NCI-H345 (cell line): ENCODE measurements at places on chromosomes 3 and 15.

DNA sequence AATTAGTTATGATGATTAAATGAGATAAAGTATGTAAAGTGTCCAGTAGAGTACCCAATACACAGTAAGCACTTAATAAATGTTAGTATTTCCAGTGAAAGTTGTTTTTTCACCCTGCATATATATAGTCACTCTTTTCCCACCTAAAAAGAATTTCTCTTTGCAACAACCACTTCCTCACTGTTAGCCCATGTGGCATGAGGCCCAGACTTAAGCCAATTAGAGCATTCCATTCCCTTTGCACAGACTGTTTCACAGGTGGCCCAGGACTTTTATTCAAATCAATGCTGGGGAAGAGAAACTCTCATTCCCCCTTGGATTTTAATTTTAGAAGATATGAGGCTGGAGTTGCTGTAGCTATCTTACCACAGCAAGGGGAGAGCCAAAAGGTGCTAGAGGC lies 3.7 kb downstream of the IFT80 start:
- no peak for DNase-seq

DNA sequence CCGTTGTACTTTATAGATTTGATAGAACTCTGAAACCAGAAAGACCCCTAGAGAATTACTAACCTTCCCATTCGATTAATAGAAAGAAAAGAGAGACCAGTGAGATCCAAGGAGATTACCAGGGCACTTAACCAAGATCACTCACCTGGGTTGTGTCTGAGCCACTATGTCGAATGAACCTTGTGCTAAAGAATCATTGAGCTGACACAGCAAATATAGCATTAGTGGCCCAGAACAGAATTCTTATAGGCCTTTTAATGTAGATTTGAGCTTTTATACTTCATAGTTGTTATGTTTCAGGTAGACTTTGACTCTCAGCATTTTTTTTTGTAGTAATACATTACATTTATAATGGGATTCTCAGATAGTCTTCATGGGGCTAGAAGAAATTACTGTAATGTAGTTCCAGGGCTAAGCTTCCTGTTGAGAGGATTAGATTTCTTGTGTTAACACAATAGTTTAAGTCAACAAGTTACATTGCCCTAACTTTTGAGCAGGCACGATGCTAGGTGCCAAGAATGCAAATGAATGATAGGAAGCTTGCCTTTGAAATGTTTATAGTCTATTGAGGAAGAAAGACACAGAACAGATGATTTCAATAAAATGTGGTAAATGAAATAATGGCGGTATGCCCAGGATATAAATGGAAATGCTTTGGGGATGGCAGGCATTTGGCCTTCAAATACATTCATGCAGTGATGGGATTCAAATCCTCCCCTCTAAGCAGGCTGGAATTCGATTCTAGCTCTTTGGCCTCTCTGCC lies 24.4 kb upstream of the ABHD10 start:
- DNase-seq = no peak

GRCh38 chr3:71002298-71002697 lies 581.2 kb downstream of the FOXP1 start:
- DNase-seq = no peak

GRCh38 chr3:98233468-98233867 lies 30.6 kb upstream of the OR5H6 start:
- no peak for DNase-seq

DNA sequence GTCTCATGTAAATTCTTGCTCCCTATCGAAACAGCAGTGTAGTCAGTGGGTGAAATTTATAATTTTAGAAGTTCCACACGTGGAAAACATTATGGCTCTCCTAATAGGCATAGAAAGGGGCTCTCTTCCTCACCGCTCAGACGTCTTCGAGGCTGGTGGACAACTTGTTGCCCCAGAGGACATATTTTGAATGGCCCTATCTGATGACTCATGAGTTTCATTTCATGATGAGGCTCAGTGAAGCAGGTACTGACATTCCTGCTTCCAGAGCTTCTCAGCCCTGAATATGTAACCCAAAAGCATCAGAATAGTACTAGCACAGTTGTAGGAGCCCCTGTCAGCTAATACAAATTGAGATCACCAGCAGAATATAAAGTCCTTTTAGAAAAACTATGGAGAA lies 117.9 kb downstream of the HERC1 start:
- no peak for DNase-seq

- DNase-seq = no peak
Measured at GRCh38 chr3:45666757-45667431, 22.3 kb upstream of the SACM1L start.

DNA sequence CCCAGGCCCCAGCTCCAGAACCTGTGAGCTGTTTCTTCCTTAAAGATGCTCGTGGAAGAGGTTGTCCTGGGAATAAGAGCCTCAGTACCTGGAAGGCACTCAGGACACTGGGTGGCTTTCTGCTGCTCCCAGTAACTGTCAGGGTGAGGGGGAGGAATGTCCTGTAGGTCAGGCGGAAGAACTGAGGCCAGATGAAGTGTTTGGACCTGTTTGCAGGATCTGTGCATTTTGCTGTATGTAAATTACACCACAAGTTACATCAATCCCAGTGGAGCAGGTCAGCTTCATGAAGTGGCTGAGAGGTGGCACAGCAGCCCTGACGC lies 27.1 kb downstream of the HDAC11 start:
- DNase-seq = no peak

GRCh38 chr15:75181780-75182179 lies 19.9 kb upstream of the C15orf39 start:
- no peak for DNase-seq

DNA sequence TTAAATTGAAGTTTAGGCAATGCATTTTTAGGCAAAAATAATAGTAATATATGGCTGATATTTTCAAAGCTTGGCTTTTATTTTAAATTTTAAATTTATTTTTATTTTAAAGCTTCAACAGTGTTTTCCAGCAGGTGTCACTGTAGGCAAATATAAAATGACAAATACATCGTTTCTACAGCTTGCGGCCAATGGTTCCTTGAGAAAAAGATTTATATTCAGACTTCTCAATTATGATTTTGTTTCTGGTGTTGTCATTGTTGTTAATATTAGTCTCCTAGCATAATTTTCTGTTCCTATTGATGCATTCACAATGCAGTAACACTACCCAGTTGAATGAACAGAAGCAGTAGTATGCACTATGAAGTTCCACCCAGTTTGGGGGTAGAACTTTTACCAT lies 220.7 kb upstream of the DNAJC19 start:
- DNase-seq = peak; percentile 11

DNA sequence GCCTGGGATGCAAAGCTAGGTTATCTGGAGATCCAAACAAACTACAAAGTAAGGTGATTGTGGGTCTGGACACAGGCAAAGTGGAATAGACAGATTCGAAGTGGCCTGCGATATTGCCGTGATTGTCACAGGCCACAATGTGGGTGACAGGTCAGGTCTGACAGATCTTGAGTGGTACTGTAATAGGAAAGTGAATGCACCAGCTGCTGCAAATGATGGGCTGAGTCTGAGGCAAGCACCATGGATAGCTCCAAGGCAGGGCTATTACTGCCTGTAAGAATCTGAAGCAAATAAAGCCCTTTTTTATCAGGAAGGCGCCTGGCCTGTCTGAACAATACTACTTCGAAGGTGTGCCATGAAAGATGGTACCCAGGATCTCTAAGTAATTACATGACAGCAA lies 10.0 kb downstream of the ARMC8 start:
- no peak for DNase-seq

GRCh38 chr3:138148503-138148902 lies 16.3 kb upstream of the A4GNT start:
- no peak for DNase-seq

DNA sequence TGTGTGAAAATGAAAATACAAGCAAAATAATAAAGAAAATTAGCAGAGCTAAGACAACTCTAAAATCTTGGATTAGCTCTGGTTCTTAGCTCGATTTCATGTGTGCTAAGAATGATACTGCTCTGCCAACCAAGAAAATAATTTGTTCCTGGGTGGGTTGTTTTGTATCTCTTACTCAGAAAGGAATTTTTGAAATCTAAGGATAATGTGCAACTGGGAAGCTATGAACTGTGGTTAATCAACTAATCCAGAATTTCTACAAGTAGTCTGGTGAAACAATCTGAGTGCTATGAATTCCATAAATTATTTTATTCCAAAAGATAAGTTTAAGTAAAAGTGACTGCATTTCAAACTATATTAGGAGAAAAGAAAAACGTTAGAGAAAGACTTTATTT lies 92.0 kb downstream of the TFDP2 start:
- no peak for DNase-seq

- DNase-seq = no peak
Measured at GRCh38 chr3:14278265-14278798, 99.7 kb downstream of the LSM3 start.

- no peak for DNase-seq
Measured at GRCh38 chr15:48109212-48109611, 11.6 kb upstream of the SLC24A5 start.

GRCh38 chr3:123341871-123342630 lies 106.8 kb downstream of the ADCY5 start:
- no peak for DNase-seq

GRCh38 chr15:89299896-89300295 lies 34.7 kb downstream of the POLG start:
- no peak for DNase-seq

DNA sequence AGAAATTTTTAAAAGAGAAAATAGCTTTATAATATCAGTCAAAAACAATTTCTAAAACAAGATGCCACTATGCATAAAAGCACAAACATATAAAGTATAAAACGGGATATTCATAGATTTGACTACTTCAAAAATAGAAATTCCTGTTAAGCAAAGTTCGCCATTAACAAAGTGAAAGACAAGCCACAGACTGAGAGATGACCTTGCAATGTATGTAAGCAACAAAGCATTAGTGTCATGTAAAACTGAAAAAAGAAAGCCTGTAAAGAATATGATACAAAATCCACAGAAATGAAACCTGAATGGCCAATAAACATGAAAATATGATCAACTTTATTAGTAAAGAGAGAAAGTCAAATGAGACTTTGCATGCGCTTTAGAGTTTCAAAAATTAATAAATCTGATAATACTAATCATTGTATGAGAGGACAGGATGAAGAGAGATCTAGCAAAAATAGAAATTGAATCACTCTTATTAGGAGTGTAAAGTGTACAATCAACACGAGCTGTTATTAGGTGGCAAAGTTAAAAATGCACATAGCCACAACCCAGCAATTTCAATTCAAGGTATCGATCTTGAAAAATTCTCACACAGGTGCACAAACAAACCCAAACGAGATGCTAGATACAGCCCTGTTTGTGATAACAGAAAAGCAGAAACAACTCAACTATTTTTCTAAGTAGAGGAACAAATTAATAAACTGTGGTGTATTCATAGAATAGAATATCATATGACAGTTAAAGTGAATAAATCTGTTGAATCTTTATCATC lies 173.6 kb downstream of the MECOM start:
- no peak for DNase-seq

- DNase-seq = no peak
Measured at GRCh38 chr15:51688863-51689262, 7.6 kb downstream of the SCG3 start.

DNA sequence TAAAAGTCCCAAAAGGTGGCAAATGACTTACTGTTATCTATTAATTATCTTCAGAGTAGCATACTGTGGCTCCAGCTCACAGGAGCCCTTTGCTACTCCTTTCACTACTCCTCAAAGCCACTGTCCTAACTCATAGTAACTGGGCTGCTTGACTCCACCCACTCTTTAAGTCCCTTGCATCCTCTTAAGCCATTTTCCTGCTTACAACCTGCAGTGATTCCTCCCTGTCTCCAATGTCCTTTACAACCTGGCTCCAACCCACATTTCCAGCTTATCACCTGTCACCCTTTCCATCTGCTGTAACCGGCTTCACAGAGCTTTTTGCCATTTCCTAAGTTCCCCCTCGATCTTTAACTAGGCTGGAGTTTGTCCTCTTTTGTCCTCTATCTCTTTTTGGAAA lies 388.1 kb downstream of the FGF12 start:
- no peak for DNase-seq

- no peak for DNase-seq
Measured at GRCh38 chr3:72411126-72411525, 437.1 kb downstream of the SHQ1 start.

GRCh38 chr15:94228611-94229010 lies 2.8 kb upstream of the MCTP2 start:
- peak; percentile 17 for DNase-seq

DNA sequence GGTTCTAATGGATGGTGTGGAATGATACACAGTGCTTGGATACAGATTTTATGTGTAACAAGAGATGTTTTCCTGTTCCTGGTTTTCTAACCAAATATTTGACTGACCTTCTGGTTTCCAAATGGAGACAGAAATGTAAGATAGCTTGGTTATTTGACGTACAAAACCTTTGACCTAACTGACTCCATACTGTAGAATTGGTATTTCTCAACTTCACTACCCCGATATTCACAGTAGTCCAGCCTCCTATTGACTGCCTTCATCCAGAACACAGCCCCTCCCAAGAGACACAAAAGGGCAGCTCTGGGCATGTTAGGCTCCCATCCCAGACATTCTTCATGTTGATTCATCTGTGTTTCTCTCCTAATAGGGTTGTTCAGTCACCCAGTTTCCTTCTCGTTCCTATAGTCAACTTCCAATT lies 33.4 kb downstream of the MYO1E start:
- DNase-seq = no peak

GRCh38 chr3:29153811-29154210 lies 127.1 kb upstream of the RBMS3 start:
- no peak for DNase-seq

- no peak for DNase-seq
Measured at GRCh38 chr3:65685621-65686235, 353.0 kb downstream of the MAGI1 start.

DNA sequence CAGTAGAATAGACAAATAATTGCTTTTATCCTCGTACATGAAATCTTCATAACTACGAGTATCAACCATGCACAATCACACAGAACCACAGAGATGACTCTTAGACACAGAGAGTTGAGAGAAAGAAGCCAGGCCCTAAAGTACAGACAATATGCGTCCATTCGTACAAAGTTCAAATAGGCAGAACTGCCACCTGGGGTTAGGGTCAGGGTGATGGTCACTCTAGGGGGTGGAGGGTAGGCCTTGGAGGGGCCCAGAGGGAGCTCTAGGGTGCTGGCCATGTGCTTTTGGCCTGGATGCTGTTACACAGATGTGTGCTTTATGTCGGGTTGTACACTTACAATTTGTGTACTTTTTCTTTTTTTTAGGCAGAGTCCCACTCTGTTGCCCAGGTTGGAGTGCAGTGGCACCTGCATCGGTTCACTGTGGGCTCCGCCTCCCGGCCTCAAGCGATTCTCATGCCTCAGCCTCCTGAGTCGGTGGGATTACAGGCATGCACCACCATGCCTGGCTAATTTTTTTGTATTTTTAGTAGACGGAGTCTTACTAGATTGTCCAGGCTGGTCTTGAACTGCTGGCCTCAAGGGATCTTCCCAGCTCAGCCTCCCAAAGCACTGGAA lies 65.9 kb upstream of the KLF13 start:
- DNase-seq = no peak

DNA sequence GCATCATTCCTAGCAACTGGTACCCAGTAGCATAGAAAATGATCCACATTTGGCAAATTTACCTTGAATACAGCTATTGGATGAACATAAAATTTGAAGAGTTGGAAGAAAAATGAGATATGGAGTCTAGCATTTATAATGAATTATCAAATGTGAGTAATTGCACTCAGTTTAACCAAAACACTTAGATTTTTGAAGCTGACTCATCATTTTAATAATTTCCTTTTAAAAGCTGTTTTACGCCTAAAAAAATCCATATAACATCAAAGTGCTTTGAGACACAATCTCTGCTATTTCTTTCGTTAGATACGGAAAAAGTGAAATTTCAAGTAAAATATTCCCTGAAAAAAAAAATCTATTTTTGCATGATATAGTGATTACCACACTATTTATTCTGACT lies 767.4 kb downstream of the ROBO2 start:
- DNase-seq = no peak
